ENCODE measurements at places on chromosomes 4 and X.
A peak's percentile ranks its signal among the peaks of the same experiment; 100 is the strongest.

DNA sequence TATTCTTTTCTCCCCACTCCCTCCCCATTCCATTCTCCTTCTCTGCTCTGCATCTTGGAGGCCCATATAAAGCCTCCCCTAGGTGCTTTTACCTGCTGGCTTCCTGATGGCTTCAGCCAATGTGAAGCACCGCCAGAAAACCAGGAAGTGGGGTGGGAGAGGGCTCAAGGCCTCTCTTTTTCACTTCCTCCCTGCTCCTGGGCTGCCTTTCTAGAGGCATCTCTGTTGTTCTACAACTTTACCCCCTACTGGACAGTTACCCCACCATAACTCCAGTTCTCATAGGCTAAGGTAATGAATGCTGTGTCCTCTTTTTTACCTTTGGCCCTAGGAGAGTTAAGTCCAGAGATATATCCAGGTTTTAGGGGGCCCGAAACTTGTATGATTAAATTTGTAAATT, 62.4 kb upstream of the PPARGC1A start:
- no peak for DNase-seq

GRCh38 chr4:2824329-2824835, 19.3 kb upstream of the ADD1 start:
- DNase-seq = no peak

DNA sequence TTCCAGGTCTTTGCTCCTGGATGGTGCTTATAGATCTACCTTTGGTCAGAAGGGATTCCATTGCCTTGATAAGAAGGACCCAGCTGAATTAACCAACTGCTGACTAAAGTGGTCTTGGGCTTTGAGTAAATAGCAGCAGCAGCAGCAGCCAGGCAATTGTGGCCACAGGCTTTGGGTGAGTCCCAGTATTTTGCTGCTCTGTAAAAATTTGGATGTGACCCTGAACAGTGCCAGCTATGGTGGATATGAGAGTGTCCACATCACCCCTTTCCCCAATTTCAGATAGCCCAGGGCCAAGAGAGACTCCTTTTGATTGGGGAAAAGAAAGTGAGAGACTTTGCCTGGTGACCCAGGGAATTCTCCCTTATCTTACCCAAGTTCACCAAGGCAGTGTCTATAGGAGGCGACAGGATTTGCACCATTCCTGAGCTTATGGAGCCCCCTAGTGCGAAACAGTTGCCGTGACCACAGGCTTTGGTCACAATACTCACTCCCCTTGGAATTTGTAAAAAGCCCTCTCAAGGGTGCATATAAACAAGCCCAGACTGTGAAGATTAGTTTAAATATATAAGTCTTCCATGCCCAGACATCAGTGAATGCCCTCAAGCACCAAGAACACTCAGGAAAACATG, 518.0 kb downstream of the TMA16 start:
- no peak for DNase-seq

DNA sequence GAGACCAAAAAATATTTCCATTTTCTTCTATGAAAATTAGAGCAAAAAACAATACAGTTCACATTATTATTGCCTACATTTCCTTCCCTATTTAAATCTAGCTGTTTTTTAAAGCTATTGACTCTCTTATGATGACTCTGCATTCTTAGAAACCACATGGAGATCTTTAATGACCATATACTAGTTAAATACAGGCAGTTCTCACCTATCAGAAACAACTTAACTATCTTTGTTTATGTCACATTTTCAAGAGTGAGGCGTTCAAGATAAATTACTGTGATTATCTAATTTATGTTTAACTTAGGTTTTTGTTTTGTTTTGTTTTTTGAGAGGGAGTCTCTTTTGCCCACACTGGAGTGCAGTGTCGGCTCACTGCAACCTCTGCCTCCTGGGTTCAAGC, 3.0 kb downstream of the CISD2 start:
- DNase-seq = no peak

DNA sequence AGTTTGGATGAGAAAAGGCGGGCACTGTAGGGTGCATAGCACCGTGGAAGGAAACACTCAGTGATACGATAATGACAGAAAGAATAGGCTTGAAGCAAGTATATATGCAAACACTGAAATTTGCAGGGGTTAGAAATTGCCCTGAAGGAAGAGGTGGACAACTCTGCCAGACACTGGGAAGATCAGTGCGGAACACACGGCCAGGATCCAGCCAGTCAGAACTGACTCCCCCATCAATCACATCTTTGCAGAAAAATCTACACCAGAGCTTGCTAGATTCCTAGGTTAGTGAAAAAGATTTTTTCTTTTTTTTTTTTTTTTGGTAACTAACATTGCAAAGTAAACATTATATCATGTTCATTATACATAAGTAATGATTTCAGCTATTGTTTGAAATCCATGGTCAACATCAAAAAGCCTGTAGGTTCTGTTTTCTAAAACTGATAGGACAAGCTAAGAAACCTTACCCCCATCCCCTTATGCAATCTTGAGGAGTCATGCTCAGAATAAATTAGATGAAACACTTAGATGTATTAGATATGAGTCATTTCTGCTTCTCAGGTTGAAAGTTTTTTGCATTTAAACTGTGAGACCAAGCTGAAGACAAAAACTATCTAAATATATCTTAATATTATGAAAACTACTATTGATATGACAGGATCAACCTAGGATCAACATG, 38.9 kb downstream of the TRIML1 start:
- DNase-seq = no peak

GRCh38 chr4:127995776-127996175, 30.6 kb downstream of the ABHD18 start:
- DNase-seq = no peak

- DNase-seq = no peak
Measured at GRCh38 chr4:134754301-134755019, 552.9 kb upstream of the PABPC4L start.

GRCh38 chrX:129145840-129146272, 377.4 kb downstream of the SMARCA1 start:
- no peak for DNase-seq

GRCh38 chr4:115675719-115676118, 562.3 kb upstream of the NDST4 start:
- no peak for DNase-seq

DNA sequence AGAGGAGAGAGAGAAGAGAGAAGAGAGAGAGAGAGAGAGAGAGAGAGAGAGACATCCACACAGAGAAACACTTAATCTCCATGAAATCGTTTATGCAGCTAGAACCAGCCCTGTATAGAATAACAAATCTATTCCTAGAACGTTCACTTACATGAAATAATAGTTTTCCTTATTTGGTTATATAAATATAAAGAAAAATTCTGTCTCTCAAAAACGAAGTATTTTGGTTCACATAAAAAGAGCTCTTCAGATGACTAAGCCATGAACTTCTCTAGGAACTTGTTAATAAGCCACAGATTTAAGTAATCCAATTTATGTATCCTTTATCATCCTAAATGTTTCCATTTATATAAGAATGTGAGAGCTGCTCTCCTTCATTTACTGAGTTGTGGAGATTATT, 1315.1 kb upstream of the PCDH7 start:
- no peak for DNase-seq

- no peak for DNase-seq
Measured at GRCh38 chrX:10922835-10923234, 188.3 kb upstream of the HCCS start.

DNA sequence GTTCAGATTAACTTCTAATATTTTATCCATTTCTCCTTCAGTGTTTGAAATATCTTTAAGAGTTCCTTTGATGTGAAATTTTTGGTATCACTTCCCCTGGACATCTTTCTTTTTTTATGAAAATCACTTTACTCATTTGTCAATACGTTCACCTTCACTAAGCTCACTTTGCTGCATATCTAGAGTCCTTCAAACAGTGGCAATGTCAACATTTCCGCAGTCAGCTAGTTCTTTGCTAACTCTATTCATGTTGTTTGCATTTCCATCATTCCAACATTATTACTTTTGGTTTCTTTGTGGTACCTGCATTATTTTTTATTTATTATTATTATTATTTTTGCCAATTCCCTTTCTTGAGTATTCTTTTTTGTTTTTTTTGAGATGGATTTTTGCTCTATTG, 203.0 kb downstream of the GPAT3 start:
- DNase-seq = no peak

- DNase-seq = no peak
Measured at GRCh38 chr4:26086621-26087441, 172.8 kb downstream of the SMIM20 start.

GRCh38 chrX:148649145-148649795, 148.9 kb downstream of the AFF2 start:
- DNase-seq = no peak

GRCh38 chr4:7753271-7753670, 186.4 kb downstream of the AFAP1 start:
- DNase-seq = no peak

- DNase-seq = no peak
Measured at GRCh38 chrX:150873616-150874015, 24.9 kb downstream of the CD99L2 start.

DNA sequence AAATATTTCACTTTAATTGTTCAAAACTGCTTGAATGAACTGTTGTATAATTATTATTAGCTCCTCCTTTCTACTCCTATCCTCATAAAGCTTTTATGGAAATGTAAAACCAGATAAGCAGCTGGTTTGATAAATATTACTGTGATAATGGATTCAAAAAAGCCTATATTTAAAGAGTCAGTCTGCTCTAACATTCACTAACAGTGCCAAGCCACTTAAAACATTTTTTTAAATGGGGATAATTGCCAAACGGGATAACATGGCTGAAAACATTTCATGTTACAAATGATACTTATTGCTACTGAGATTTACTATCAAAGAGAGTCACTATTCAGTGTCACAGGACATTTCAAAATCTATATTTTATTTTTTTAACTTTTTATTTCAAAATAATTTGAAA, 17.4 kb downstream of the ARHGAP24 start:
- no peak for DNase-seq

DNA sequence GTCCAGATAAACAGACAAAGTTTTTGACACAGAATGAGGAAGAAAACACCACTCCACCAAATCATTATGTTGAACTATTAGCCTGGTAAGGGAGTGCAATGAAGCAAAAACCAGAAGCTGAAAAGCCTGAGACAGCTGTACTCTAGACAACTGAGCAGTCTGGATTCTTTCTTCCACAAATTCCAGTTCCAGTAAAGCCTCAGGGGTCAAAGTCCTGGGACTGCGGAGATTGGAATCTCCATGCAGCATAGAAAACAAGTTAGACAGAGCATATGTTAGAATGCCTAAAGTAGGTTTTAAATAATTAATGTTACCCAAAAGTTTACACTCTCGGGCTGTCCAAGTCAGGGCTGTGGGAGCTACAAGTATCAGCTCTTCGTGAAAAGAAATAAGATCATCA, 263.2 kb downstream of the TECRL start:
- DNase-seq = no peak

DNA sequence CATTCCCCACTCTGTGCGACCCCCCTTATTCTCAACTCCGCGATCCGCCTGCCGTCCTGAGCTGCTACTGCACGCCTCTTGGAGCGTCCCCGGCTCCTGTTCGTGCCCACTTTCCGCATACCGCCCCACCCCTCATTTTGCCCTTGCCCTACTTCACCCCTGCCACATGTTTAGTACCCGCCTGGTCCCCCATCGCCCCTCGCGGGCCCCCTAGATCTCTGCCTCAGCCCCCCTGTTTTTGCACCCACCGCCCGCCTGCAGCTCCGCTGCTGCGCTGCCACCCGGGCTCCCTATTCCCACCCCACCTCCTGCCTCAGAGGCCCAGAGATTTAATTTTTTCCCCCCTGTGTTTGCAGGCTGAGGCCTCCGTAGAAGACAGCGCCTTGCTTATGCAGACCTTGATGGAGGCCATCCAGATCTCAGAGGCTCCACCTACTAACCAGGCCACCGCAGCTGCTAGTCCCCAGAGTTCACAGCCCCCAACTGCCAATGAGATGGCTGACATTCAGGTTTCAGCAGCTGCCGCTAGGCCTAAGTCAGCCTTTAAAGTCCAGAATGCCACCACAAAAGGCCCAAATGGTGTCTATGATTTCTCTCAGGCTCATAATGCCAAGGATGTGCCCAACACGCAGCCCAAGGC, 1.4 kb downstream of the MAGED1 start:
- DNase-seq = no peak

- DNase-seq = no peak
Measured at GRCh38 chr4:95499291-95499696, 49.5 kb downstream of the UNC5C start.

DNA sequence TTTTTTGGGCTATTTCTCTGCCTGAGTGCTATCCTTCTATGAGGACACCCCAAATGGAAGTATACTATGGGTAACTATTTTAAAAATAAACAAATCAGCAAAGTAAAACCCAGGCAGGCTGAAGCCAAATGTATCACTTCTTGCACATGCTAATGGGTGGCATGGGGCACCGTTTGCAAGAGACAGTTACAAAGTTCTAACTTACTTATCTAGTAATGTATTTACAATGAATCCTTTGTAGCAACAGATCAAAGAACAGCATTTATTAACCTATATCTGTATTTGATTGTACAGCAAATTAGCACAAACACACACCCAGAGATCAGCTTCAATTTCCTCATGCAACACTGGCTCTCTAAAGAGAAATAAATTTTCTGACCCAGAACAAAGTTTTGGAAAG, 225.5 kb downstream of the ZNF674 start:
- no peak for DNase-seq

- DNase-seq = no peak
Measured at GRCh38 chr4:82780752-82781231, 17.8 kb downstream of the SCD5 start.

DNA sequence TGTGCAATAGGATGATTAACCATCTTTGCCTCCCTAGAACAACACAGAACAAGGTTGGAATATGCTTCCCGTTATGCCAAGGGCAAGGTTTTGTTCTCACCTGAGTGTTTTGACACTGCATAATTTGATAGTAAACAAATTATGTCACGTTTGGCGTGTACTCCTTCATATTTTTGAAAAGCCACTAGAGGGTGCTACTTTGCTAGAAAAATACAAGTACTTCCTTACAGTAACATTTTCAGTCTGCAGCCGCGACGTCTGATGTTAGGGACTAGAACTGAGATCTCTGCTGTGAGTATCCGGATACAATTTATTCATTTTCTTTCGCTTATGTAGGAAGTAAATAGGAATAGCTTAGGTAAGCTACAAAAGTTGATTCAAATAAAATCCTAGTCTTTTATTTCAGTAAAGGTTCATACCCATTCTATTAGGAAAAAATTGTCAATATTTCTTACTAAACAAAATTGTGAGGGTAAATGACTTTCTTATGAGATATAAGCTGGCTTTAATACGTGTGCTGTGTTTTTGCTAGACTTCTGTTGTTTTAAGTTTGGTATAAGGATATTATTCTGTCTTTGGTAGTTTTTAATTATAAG, 181.1 kb upstream of the WDFY3 start:
- peak; percentile 11 for DNase-seq

DNA sequence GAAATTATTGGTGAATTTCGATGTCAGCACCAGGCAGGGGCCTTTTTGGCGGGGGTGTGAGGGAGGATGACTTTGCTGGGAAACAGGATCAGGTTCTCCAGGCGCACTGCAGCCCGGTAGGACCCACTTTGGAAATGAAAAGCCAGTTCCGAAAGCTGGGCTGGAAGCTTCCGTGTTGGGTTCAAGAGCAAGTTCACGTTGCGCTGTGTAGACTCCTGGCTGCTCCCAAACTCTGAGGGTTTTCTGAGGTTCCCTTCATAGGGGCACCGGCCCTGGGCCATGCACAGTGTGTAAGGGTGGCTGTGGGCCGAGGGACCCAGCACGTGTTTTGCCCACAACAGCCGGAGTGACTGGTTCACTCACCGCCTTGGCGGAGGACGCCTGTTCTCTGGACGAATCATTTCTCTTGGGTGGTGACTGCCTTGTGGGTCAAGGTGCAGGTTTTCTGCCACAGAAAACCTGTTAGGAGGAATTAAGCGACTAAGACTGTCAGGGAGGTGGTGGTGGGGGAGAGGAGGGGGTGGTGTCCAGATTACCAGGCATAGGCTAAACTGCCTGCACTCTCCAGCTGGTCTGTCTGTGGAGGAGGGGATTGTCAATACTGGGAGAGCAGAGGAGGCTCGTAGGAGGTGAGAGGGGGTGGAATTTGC, 8.0 kb downstream of the SHOX start:
- no peak for DNase-seq
